ENCODE measurements at places on chromosomes 12 and 14. TPM values are rescaled to one million over a fixed set of nuclear protein-coding genes. Genes with fewer than 3 reads are reported as not detected.

CLBA1 gene
- 3.8 TPM for total RNA-seq

GUCY2C gene
- total RNA-seq, result not detected

SAMD15 gene
- 0.82 TPM for total RNA-seq

LMNTD1 gene
- total RNA-seq, result 1.9 TPM

DNA sequence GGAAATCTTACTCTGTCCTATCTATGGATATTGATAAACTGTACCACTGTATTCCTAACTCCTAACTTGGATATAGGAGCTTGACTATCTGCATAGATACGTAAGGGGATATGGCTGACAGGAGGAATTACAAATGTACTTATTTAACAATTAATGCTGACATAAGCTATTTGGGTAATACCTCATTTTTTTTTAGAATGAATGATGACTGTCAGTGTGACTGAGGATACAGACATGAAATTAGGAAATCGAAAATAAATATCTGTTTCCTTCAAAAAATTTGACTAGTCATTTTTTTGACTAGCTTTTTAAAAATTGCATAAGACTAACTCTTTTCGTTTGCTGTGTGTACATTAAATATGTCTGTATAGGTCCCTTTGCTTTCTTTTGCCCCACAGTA, 74.9 kb downstream of the PDE3A start:
- no peak overlapping the region for H3K27ac ChIP-seq
- H3K4me3 ChIP-seq, result no peak overlapping the region
- DNase-seq, result no peak
- no peaks in the 10 kb centered on the region for H3K4me1 ChIP-seq

DNA sequence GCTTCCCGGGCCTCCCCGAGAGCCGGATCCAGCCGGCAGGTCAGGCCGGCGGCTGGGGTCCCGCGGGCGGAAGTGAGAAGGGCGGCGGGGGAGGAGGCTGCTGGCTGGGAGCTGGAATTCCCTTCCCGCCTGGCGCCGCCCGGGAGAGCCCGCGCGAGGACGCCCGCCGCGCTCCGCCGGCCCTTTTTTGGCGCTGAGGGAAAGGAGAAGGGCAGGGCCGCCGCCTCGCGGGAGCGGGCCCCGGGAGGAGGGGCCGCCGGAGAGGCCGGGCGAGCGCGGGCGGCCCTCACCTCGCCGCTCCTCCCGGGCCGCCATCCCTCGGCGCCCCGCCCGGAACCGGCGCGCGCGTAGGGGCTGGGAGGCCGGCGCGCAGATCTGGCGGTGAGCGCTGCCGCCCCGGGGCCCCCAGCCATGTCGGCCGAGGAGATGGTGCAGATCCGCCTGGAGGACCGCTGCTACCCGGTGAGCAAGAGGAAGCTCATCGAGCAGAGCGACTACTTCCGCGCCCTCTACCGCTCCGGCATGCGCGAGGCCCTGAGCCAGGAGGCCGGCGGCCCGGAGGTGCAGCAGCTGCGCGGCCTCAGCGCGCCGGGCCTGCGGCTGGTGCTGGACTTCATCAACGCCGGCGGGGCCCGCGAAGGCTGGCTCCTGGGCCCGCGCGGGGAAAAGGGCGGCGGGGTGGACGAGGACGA, at the start of the genes KLHL42 and MANSC4:
Gene KLHL42, plus strand, starts transcription at position 314 of the 692 bp plus-strand sequence. Its CDS starts 98 bp downstream, at position 412.
Gene MANSC4, minus strand, starts transcription at position 317 of the 692 bp plus-strand sequence. CDS start 8,960 bp downstream, outside the sequence.
- peaks cover 25% of the 10 kb centered on the region for H3K36me3 ChIP-seq
- H3K4me3 ChIP-seq, result peak within 1 kb of the TSS; percentile 88
- peak within 1 kb of the TSS; percentile 91 for H3K27ac ChIP-seq
- DNase-seq, result peak; percentile 80
- H3K27me3 ChIP-seq, result no peaks in the 10 kb centered on the region
- peaks cover 41% of the 10 kb centered on the region for H3K4me1 ChIP-seq

GRCh38 chr12:95773320-95773719, 17.2 kb downstream of the NTN4 start:
- peaks cover 17% of the 10 kb centered on the region for H3K36me3 ChIP-seq
- no peak for DNase-seq
- no peak overlapping the region for H3K4me3 ChIP-seq
- peaks cover 3% of the 10 kb centered on the region for H3K4me1 ChIP-seq
- no peaks in the 10 kb centered on the region for H3K27me3 ChIP-seq
- no peak overlapping the region for H3K27ac ChIP-seq

DNA sequence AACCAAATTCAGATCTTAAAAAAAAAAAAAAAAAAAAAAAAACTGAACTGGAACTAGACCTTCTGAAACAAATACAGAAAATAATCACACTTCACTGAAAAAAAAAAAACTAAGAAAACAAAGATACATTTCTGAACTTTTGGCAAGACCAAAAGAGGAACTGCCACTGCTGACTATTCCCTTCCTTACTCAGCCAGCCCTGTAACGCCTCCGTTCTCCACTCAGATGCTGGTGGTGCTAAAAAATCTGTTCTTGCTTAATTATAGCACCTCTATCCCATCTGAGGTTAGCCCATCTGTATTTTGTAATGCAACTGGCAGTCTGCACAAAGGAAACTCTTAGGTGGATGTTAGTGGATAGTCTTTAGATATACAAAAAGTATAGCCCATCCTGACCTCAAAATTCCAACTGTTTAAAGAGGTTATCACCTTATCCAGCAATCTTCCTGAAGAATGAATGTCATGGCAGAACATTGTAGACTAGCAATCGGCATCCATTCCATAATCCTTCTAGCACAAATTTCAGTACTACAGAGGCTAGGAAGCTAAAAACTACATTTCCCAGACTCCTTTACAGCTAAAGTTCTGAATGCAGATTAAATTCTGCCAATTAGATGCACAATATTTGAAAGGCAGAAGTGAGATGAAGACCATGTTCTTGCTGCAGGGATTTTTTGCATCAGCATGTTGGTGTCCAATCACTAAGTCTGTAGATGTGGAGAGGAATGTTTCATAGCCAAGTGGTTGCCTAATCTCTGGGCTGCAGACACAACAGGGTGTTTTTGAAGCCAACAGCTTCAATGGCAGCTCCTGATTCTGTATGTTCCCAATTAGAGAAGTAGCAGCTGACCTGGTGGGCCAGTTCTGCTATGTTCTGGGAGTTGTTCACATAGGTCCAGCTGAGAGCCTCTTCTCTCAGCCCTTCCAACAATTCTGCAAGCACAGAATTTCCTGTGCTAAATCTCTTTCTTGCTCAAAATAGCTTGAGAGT, 5.7 kb downstream of the MAP3K9 start:
- no peak overlapping the region for H3K27ac ChIP-seq
- no peak overlapping the region for H3K4me3 ChIP-seq
- H3K4me1 ChIP-seq, result no peaks in the 10 kb centered on the region

- no peaks in the 10 kb centered on the region for H3K36me3 ChIP-seq
- H3K27me3 ChIP-seq, result no peaks in the 10 kb centered on the region
- no peak for DNase-seq
- H3K27ac ChIP-seq, result no peak overlapping the region
These were observed 10.6 kb downstream of the ANKS1B start for GRCh38 chr12:99974146-99974545.

GRCh38 chr14:96790186-96790585, 7.0 kb upstream of the VRK1 start:
- no peak overlapping the region for H3K4me3 ChIP-seq
- no peaks in the 10 kb centered on the region for H3K36me3 ChIP-seq
- H3K27ac ChIP-seq, result no peak overlapping the region

DNA sequence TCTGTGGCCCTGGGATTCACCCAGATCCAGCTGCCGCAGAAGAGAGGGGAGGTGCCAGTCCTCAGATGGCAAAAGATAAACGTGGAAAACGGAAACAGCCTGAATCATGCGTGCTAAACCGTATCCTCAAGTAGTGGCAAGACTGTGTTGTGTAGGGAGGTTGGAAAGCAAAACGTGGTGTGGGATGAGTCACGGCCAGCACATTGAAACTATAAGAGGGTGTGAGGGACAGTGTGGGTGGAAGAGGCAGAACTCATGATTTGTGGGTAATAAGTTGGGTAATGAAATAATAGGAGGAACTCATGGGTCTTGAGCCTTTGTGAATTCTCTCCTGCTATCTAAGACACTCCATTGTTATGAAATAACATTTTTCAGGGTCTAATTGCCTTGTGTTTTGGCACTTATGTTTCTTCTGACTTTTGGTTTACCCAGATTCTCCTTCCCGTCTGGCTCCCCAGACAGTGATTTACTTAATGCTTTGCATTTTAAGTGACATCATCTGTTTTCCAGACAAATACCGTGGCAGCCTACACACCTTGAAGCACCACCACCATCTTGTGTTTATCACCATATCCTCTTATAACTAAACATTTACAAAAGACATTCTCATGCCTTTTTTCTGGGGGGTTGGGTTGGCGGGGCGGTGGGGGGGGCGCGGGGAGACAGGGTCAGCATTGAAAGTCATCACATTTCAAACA, 62.3 kb upstream of the PTCSC3 start:
- peak overlapping the region; percentile 73 for H3K27ac ChIP-seq
- no peak overlapping the region for H3K4me3 ChIP-seq
- H3K36me3 ChIP-seq, result no peaks in the 10 kb centered on the region
- H3K4me1 ChIP-seq, result peaks cover 26% of the 10 kb centered on the region
- DNase-seq, result peak; percentile 88
- H3K27me3 ChIP-seq, result no peaks in the 10 kb centered on the region

GRCh38 chr12:45708363-45708762, 21.1 kb upstream of the ARID2 start:
- DNase-seq, result no peak
- H3K4me3 ChIP-seq, result no peak overlapping the region
- no peak overlapping the region for H3K27ac ChIP-seq
- no peaks in the 10 kb centered on the region for H3K4me1 ChIP-seq
- no peaks in the 10 kb centered on the region for H3K27me3 ChIP-seq
